ENCODE measurements at places on chromosomes 3 and 15.

DNA sequence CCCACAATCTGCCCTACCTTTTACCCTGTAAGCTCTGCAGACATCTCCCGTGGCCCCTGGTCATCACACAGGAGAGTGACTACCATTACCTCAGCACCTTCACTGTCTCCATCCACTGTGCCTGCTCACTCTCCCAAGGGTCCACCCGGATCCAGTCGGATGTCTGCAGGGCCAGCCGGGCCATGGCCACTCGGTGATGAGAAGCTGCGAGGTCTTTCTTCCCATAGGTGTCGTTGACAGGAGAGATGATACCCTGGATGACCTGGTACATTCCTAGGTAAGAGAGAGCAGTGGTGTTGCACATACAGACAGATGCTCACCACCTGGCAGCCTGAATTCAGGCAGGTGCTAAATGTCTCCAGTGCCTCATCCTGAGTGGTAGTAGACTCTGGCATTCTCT is 39.2 kb upstream of the RBP1 start:
- DNase-seq: no peak

DNA sequence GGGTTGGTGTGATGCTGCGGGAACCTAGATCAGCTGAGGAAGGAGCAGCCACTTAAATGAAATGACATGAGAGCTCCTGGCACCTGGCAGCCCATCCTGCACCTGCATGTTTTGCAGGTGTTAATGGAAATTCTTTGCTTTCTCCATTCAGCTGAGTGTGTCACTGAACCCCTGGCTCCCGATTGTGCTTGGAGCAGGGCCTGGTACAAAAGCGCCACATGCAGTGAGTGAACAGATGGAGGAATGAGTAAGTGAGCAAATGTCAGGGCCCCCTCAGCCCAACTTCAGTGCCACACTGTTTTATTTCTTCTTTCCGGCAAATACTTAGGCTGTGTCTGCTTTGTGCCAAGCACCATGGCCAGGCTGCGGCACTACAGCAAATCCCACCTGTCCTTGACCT is 132.2 kb downstream of the ASB7 start:
- no peak for DNase-seq

- no peak for DNase-seq
Observed at GRCh38 chr15:90153658-90154057, 47.5 kb upstream of the SEMA4B start.

DNA sequence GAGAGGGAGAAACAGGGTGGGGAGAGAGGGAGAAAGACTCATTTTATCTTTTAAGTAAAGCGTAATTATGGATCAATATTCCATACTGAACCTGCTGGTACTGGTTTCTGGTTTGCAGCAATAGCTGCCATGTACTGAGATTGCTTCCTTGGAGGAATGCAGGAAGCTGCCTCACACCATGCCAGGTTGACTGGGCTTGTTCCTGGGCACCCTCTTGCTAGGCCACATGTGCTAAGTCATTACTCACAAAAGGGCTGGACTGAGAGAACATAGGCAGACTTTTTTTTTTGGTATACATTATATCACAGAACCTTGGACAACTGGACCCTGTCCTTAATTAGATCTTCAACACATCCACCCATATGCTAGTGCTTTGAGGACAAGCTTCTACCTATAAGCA is 193.4 kb downstream of the ZNF621 start:
- DNase-seq: no peak

DNA sequence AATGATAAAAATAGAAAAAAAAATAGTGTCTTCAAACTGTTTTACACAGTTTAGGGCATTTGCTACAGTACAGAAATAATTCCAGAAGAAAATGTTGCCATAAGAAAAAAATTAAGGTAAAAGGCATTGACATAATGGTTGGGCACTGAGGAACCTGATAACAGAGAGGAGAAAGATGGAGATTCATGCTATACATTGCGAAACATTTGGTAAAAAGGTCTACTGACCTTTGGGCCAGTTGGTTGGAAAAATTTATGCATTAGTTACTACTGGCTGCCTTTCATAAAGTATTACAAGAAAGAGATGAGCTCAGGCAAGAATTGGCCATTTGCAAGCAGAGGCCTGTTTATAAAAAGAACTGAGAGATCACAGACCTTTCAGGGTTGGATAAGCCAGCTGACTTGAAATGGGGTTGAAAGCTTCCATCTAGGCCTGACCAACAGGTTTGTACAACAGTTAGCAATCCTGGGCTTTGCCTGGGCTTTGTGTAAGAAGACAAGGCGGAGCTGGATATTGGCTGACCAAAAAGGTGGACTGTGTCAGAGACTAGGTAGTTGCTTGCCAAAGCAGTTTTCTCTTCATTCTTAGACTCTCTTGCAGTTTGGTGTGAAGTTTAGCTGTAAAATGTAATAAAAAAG is 166.6 kb upstream of the MCTP2 start:
- DNase-seq: no peak

DNA sequence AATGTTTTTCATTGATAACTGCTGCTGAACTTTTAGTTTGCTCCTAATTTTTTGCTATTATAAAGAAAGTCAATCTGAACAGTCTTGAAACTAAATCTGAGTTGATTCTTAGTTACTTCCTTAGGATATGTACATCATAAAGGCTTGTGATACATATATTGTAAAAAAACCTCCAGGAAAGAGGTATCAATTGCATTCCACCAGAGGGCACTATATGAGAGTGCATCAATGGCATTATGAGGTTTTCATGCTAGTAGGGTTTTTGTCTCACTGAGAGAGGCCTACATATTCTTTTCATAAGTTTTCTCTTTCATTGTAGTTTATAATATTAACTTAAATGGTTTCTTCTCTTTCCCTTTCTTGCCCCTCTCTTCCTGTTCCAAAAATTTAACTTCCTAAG is 46.9 kb downstream of the PIK3R4 start:
- DNase-seq: no peak

- DNase-seq: no peak
Observed at GRCh38 chr15:68589783-68590710, 11.3 kb downstream of the CORO2B start.

DNA sequence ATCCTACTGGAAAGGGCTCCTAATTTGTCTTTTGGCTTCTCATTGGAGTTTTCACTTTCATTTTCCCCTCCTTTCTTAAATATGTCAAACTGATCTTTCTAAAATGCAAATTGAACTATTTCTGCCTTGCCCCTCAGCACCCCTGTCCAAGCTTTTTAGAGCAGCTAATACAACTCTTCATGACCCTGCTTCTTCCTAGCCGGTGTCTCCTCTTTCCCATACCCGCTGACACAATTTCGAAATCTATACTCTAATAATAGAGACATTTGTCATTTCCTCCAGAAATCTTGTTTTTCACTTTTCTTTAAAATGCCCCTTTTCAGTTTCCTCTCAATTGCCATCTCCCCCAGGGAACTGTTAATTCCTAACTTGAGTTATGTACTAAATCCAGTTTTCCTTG is 2.9 kb upstream of the EPHA3 start:
- no peak for DNase-seq

- DNase-seq: no peak
Observed at GRCh38 chr3:69379661-69380060, 6.2 kb downstream of the FRMD4B start.

- no peak for DNase-seq
Observed at GRCh38 chr3:59688636-59689035, 638.8 kb upstream of the CFAP20DC start.

DNA sequence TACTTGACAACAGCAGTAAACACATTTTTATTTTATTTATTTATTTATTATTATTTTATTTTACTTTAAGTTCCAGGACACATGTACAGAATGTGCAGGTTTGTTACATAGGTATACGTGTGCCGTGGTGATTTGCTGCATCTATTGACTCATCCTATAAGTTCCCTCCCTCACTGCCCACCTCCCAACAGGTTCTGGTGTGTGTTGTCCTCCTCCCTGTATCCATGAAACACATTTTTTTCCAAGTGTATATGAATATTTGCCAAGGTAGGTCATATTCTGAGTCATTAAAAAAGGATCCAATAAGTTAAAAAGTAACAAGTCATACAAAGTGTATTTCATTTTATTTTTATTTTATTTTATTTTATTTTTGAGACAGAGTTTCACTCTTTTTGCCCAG is 567.3 kb upstream of the KCNMB2 start:
- DNase-seq: no peak

DNA sequence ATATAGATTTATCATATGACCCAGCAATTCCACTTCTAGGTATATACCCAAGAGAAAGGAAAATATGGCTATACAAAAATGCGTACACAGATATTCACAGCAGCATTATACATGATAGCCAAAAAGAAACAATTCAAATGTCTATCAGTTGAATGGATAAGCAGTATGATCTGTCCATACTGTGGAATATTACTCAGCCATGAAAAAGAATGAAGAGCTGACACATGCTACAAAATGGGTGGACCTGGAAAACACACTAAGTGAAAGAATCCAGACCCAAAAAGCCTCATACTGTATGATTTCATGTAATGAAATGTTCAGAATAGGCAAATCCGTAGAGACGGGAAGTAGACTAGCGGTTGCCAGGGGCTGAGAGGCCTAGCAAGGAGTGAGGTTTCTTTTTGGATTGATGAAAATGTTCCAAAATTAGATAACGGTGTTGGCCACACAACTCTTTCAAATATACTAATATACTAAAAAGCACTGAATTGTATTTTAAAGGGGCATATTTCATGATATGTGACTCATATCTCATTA is 33.4 kb downstream of the FGD5 start:
- no peak for DNase-seq

DNA sequence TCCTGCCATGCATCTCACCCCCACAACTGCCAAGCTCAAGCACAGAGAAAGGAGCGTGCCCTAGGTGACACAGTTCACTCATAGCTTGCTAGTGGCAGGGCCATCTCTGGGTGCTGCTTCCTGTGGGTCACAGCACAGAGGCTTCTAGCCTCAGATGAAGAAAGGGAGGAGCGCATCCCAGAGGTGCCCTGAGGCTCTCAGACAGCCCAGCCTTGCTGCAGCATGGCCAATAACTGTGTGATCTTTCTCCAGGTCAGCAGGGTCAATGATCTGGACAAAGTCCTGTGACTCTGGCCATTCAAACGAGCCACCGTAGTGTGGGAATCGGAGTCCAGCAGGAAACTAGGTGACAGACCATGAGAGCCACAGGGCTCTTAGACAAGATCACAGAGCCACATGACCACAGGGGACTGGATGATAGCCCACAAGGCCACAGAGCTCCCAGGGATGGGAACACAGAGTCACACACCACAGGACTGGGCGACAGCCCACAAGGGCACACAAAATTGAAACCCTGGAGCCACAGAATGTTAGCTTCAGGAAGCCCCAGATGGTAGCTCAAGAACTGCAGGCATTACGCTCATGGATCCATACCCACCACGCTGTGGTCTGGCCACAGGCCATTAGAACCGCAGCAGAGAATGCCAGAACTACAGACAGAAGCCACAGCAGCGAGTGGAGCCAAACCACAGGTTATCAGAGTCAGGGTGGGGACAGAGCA is 25.9 kb upstream of the GRIP2 start:
- DNase-seq: no peak

- DNase-seq: no peak
Observed at GRCh38 chr3:140499114-140499757, 178.6 kb upstream of the TRIM42 start.

GRCh38 chr3:32951410-32951811 is at the start of gene CCR4:
Gene CCR4 (plus strand): TSS chr3:32951644. CDS start chr3:32953423, 1,779 bp downstream.
- DNase-seq: peak; percentile 61

GRCh38 chr3:146163584-146163983 is 2.6 kb upstream of the PLOD2 start:
- DNase-seq: no peak

DNA sequence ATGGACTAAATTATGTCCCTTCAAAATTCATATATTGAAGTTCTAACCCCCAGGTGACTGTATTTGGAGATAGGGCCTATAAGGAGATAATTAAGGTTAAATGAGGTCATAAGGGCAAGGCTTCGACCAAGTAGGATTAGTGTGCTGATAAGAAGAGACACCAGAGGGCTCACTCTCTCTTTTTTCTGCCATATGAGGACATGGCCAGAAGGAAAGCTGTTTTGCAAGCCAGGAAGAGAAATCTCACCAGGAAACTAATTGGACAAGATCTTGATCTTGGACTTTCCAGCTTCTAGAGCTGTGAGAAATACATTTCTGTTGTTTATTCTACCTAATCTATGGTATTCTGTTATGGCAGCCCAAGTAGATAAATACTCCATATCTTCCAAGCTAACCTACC is 503.6 kb upstream of the NAALADL2 start:
- no peak for DNase-seq

GRCh38 chr3:37946531-37946889 is 44.1 kb upstream of the VILL start:
- DNase-seq: no peak

DNA sequence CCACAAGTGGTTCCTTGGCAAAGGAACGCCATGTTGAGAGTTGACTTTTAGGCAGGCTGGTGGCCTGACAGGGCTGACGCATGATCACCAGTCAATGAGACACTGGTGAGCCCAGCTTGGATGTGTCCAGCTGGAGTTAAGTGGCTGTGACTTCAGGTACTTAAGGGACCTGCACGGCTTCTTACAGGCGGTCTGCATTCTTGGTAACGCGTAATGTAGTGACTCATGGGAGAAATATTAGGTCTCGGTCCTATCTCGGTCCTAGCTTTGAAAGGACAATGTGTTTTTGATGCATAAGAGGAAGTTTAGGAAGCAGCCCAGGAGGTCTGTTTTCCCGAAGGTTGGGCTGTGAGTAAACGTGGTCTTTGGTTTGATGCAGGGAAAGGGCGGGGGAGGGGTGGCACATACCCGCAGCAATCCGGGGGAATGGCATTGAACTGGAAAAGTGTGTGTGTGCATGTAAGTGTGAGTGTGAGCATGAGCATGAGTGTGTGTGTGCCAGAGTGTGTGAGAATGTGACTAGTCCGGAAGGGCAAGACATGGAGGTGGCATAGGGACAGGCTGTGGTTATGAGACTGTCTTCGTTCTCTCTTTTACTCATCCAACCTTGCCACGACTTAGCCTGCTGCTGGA is 55.3 kb downstream of the FAM43A start:
- no peak for DNase-seq

- no peak for DNase-seq
Observed at GRCh38 chr3:31676556-31676955, 143.8 kb downstream of the STT3B start.

DNA sequence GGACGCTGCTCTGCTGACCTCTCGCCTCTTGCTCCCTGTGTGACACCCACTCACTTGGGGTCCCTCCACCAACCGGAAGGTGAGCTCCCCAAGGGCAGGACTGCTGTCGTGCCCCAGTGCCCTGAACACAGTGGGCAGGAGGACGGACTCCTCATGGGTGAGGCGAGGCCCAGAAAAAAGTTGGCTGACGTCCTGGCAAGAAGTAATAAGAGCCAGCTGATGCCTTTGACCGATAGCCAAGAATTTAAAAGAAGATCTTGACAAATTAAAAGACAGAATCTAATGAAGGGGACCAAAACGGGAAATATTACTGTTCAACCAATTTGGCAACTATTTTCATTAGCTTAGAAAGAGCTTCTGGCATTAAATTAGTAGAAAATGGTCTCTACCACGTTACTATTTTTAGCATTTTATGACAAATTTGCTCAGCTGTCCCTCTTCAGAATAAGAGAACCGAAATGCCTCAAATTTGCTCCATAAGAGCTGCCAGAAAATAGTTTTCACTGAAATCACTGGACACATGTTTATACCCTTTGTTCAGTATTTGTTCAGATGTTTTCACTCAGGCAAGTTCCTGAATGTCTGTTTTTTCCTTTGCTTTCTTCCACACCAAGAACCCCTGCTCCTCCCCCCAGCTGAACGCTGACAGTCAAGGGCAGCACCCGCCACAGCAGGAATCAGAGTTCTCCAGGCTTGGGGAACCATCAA is 60.5 kb downstream of the XXYLT1 start:
- DNase-seq: no peak

All from T-helper 2 cell treated with Interferon-gamma antibody and Interleukin-4, amounts not matched to agents 5 μg/mL and 100 μg/mL, for 36 hours (primary cell).